ENCODE measurements at places on chromosomes 2 and 18. TPM values are rescaled to one million over a fixed set of nuclear protein-coding genes. Genes with fewer than 3 reads are reported as not detected.

- no peaks in the 10 kb centered on the region for H3K27me3 ChIP-seq
- no peaks in the 10 kb centered on the region for H3K4me1 ChIP-seq
- no peak overlapping the region for H3K27ac ChIP-seq
Observed at GRCh38 chr2:200442471-200442870, 67.4 kb downstream of the KCTD18 start.

GRCh38 chr2:5409898-5410381, 282.2 kb upstream of the SOX11 start:
- H3K27ac ChIP-seq, result no peak overlapping the region
- no peaks in the 10 kb centered on the region for H3K4me1 ChIP-seq
- no peak overlapping the region for H3K4me3 ChIP-seq
- DNase-seq, result no peak
- H3K27me3 ChIP-seq, result no peaks in the 10 kb centered on the region
- no peaks in the 10 kb centered on the region for H3K36me3 ChIP-seq

GRCh38 chr2:127700527-127701192, 637 bp upstream of the SFT2D3 start:
- no peak for DNase-seq
- H3K36me3 ChIP-seq, result no peaks in the 10 kb centered on the region
- peak overlapping the region; percentile 83 for H3K4me3 ChIP-seq
- peaks cover 43% of the 10 kb centered on the region for H3K4me1 ChIP-seq

- H3K27me3 ChIP-seq, result no peaks in the 10 kb centered on the region
- H3K4me3 ChIP-seq, result no peak overlapping the region
- H3K27ac ChIP-seq, result no peak overlapping the region
Observed at GRCh38 chr18:74440808-74441427, 16.2 kb downstream of the DIPK1C start.

Gene TUBB8B
- total RNA-seq, result not detected

Gene SERPINB11
- 0.45 TPM for total RNA-seq

DNA sequence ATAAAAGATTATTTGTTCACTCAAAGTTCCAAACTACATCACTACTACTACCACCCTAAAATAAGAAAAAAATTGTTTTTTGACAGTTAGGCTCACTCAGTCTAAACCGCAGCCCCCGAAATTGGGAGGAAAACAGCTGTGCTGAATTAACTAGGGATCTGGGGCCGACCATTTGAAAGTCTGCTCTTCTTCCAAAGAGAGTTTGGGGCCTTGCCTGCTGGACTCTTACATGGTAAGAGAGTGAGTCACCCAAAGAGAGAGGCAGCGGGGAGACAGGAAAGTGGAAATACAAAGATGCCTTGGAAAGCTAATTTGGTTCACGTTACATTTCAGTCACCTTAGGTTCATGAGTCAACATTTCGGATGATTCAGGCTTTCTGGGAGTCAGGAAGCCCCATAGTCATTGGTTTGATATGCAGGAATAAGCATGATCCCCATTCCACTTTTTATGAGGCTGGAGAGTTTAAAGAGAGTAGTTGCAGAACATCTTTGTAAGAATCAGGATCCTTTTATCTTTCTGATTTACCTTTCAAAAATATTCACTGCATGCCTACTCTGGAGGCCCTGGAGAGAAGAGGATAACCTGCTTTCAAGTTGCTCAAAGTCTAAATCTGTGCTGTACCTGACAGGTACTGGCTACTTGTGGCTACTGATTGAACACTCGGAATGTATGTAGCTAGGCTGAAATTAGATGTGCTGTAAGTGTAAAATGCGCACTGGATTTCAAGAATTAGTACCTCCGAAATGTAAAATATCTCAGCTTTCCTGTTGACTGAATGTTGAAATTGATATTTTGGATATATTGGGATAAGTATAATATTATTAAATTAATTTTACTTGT, 995 bp upstream of the RTN4 start:
- H3K36me3 ChIP-seq, result no peaks in the 10 kb centered on the region
- H3K4me3 ChIP-seq, result peak overlapping the region; percentile 98
- no peaks in the 10 kb centered on the region for H3K27me3 ChIP-seq
- peaks cover 33% of the 10 kb centered on the region for H3K4me1 ChIP-seq
- peak; percentile 83 for DNase-seq
- H3K27ac ChIP-seq, result peak overlapping the region; percentile 99

GRCh38 chr2:165716091-165716490, 78.0 kb downstream of the GALNT3 start:
- no peak overlapping the region for H3K27ac ChIP-seq
- no peak for DNase-seq
- no peaks in the 10 kb centered on the region for H3K36me3 ChIP-seq
- H3K27me3 ChIP-seq, result no peaks in the 10 kb centered on the region

DNA sequence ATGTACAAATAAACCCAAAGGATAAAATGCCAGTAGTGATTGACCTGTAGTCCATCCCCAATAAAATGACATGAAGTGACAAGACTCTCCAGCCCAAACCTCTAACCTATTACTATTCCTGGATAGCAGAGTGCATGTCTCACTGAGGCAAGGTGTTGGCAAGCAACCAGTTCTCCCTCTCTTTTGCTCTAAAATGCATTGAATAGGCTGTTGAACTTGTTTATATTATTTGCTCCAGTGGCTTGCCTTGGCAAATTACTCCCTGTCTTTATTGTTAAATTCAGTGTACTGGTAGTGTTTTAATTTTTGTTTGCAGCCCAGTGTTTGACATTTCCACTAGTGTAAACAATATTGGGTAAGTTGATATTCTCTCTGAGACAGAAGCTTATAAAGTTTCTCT, 70.5 kb downstream of the CSRNP3 start:
- no peaks in the 10 kb centered on the region for H3K27me3 ChIP-seq
- no peaks in the 10 kb centered on the region for H3K36me3 ChIP-seq
- no peak overlapping the region for H3K4me3 ChIP-seq
- H3K27ac ChIP-seq, result no peak overlapping the region
- DNase-seq, result no peak
- no peaks in the 10 kb centered on the region for H3K4me1 ChIP-seq

- H3K4me1 ChIP-seq, result peaks cover 18% of the 10 kb centered on the region
- peak overlapping the region; percentile 92 for H3K4me3 ChIP-seq
- peak overlapping the region; percentile 92 for H3K27ac ChIP-seq
- H3K27me3 ChIP-seq, result no peaks in the 10 kb centered on the region
- peak; percentile 83 for DNase-seq
- H3K36me3 ChIP-seq, result no peaks in the 10 kb centered on the region
Observed at GRCh38 chr2:156400706-156401678, 35.2 kb upstream of the GPD2 start.

GRCh38 chr2:59389240-59389639, 1148.1 kb upstream of the FANCL start:
- H3K27ac ChIP-seq, result no peak overlapping the region
- H3K36me3 ChIP-seq, result no peaks in the 10 kb centered on the region
- H3K27me3 ChIP-seq, result no peaks in the 10 kb centered on the region
- no peak for DNase-seq
- H3K4me1 ChIP-seq, result no peaks in the 10 kb centered on the region
